ENCODE measurements at places on chromosomes 5 and 9. TPM values are rescaled to one million over a fixed set of nuclear protein-coding genes. Genes with fewer than 3 reads are reported as not detected.

Gene SLC6A18
- not detected for total RNA-seq

Gene ZNF454
- 5.6 TPM for total RNA-seq

Gene DENND4C
- 55.6 TPM for total RNA-seq

GRCh38 chr9:35948451-35948850 lies 9.5 kb downstream of the OR2S2 start:
- no peak for DNase-seq
